ENCODE measurements at places on chromosomes 3 and 15. TPM values are rescaled to one million over a fixed set of nuclear protein-coding genes. Genes with fewer than 3 reads are reported as not detected.

DNA sequence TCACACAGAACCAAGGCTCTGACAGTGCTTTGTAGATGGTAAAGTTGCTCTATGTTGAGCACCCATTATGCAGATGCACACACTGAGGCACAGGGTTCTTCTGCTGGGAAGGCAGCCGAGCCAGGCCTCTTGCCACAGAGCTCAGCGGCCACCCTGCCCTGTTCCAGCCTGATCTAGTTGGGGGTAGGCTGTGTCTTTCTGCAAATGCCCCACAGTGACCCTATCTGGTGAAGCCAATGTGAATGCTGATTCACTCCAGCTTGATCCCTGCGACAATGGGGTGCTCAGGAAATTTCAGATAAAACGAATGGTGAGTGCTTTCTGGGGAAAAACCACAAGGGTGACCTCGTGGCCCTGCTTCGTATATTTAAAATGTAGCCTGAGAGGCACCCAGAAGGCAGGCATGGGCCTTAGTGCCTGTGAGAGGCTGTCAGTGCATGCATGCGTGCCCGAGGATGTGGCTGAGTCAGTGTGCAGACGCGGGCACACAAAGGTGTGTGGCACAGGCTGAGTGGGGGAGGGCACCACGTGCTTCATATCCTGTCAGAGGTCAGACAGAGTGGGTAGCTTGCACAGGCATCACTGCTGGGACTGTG, 85.7 kb downstream of the ATP2B2 start:
- DNase-seq: no peak

GRCh38 chr3:31635545-31635944, 102.8 kb downstream of the STT3B start:
- no peak for DNase-seq

GRCh38 chr3:128487813-128488635, 5.0 kb downstream of the GATA2 start:
- DNase-seq: peak; percentile 97

- peak; percentile 51 for DNase-seq
Observed at GRCh38 chr15:101250341-101250831, 1.5 kb downstream of the CHSY1 start.

DNA sequence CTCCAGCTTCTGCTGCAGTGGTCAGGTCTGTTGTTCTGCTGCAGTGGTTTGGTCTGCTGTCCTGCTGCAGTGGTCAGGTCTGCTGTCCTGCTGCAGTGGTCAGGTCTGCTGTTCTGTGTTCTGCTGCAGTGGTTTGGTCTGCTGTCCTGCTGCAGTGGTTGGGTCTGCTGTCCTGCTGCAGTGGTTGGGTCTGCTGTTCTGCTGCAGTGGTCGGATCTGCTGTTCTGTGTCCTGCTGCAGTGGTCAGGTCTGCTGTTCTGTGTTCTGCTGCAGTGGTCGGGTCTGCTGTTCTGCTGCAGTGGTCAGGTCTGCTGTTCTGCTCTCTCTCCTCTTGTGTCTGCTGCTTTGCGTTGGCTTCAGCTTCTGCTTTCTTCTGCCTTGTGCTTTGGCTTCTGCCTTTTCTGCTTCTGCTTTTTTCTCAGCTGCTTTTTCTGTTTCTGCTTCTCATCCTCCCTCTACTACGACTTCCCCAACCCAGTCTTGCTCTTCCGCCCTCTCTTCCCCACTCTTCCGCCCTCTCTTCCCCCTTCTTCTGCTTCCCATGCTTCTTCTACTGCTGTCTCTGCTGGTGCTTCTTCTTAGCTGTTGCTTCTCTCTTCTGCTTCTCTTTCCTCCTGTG, 50.7 kb downstream of the FAM43A start:
- no peak for DNase-seq

- no peak for DNase-seq
Observed at GRCh38 chr15:85019815-85020590, 38.3 kb downstream of the PDE8A start.

DNA sequence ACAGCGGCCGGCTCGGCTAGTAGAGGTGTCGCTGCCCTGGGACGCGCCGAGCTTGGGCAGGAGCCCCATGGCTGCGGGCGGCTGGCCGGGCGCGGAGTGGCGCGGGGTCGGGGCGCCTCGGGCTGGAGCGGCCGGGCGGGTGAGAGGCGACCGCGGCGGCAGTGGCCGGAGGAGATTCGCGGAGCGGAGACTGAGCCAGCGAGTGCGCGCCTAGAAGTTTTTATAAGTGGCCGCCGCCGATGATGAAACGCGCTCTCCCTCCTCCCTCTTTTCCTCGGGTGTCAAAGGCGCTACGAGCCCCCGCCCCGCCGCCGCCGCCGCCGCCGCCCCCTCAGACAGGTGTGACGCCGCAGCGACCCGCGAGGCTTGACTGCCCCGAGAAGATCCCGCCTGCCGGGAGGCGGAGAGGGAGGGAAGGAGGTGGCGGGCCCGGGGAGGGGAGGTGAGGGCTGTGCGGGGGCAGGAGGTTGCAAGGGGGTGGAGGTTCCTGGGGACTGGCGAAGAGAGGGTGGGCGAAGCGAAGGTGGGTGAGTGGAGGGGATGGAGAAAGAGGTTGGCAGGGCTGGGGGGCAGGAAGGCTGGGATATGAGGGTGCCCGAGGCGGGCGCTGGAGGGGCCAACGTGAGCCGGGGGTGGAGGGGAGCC, at the start of gene SLCO2A1:
Gene SLCO2A1 (minus strand): TSS at position 192 of the 645 bp plus-strand sequence. CDS start 123 bp downstream, at position 69.
- DNase-seq: peak; percentile 63

GRCh38 chr3:107627962-107628542, 105.3 kb downstream of the BBX start:
- no peak for DNase-seq

DNA sequence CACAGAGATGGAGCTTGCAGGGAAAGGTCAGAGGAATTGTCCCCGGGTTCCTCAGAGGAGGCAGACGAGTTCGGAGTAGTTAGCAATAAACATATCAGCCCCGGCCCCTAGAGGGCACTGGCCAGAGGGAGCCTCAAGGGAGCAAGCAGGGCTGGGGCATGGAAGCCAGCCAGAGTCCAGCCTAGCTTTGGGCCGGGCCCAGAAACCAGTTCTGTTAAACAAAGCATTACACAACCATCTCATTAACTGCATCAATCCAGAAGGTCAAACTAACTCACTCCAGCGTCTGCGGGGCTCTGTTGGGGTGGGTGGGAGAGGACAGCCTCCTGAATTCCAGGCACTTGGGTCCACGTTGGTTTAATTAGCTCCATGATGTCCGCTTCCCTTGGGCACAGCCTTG, 41.0 kb upstream of the IREB2 start:
- DNase-seq: no peak

DNA sequence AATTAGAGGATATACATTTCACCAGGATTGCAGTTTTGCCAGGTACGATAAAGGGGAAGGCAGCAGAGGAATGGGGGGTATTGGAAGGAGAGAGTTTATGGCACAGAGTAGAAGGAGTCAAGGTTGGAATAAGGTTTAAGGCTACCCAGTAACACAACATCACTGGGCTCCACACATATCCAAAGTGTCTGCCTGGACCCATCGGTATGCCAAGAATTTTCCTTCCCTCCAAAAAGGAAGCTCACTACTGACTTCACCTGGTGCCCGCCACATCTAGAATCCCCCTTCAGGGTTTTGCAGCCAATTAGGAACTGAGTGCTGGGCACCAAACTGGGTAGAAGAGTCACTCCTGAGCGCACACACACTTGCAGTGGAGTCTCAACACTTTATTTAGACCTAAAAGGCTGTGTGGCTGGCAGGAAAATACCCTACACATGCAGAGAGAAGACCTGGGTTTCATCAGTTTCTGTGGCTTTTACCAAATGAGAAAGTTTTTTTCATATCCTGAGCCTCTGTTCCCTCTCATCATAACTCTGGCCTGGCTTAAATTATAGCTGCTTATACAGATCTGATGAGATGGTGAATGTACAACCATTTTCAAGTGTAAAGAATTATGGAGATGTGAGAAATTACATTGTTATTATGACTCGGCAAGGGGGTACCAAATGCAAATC, 190.8 kb upstream of the LPP start:
- no peak for DNase-seq

DNA sequence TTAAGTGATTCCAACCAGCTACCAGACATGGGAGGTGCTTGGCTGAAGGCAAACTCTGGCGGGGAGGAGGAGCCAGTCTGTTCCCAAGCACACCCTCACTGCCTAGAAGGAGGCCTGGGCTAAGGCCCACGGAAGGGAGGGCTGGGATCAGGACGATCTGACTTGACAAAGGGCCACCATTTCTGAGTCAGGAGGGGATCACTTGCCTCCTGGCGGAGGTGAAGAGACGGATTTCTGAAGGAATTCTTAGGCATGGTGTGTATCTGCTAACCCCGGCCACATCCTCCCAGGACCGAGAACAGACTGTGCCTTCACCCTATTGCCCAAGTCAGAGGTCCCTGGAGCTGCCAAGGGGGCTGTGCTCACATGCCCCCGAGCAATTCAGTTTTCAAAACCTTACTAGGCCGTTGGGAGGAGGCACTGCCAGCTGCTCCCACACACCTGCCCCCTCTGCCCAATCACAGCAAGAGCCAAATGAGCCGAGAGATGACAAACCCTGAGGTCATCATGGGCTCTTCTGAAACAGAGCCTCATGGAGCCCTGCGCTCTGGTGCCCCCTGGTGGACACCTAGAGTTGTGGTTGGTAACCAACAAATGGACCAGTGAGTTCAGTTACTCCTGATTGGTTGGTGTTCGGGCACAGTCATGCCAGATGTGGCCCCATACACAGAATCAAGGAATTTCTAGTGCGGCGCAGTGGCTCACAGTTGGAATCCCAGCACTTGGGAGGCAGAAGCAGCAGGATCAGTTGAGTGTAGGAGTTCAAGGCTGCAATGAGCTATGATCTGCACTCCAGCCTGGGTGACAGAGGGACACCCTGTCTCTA, 6.5 kb upstream of the TNK2 start:
- peak; percentile 86 for DNase-seq

DNA sequence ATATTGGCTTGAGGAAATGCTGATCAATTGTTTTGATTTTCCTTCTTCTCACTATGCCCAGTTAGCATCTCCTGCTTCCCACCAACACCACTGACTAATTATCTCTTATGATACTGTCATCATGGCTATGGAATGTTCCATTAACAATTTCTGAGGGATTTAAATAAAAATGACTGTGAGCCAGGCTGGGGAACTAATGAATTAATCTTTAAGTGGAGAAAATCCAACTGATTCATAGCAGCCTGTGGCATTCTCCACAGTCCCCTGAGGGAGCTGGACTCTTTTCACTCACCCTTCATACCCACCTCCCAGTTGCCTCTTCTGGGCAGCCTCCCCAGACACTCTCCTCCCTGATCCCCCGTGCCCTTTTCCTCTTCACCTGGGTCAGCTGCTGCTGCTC, 353.6 kb downstream of the CLSTN2 start:
- DNase-seq: no peak

- no peak for DNase-seq
Observed at GRCh38 chr3:134038071-134038491, 8.4 kb upstream of the SLCO2A1 start.

DNA sequence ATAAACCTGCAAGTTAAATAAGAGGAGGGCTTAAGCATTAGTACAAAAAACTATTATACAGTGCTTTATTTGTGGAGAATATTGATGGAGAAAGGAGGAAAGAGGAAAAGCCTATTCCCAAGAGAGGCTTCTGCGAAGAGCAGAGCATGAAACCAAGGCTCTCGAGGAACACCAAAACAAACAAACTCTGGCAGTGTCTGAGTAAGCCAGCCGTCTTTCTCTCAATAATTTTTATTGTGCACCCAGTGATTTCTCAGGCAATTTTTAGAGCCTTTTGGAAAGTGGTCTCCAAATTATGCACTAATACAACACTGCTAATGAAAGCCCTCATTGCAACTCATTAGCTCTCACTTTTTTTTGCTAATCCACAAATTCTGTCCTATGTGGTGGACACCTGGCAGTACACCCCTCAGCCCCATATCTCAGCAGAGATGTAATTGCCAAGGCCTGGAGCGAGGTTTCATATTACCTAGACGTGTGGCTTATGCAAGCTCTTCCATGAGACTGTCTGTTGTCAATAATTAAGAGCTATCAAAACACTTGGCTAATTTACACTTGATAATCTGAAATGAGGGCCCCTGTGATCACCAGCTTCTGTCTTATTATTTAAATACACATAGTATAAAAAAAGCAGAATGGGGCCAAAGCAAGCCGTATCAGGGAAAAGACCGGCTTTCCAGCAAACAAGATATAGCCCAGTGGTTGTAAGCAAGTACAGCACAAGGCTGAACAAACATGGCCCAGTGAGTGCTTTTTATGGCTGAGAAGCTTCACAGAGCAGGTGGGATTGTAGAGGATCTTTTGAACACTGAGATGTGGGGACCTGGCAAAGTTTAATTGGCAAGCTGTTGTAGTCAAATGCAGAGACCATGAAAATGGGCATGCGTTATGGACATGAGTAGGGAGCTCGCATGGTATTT, 216.9 kb downstream of the ROBO2 start:
- no peak for DNase-seq

- no peak for DNase-seq
Observed at GRCh38 chr3:195263925-195264600, 6.9 kb downstream of the XXYLT1 start.

- DNase-seq: no peak
Observed at GRCh38 chr15:69536726-69537512, 84.3 kb downstream of the RPLP1 start.

- DNase-seq: no peak
Observed at GRCh38 chr15:59005579-59005978, 18.1 kb downstream of the RNF111 start.

DNA sequence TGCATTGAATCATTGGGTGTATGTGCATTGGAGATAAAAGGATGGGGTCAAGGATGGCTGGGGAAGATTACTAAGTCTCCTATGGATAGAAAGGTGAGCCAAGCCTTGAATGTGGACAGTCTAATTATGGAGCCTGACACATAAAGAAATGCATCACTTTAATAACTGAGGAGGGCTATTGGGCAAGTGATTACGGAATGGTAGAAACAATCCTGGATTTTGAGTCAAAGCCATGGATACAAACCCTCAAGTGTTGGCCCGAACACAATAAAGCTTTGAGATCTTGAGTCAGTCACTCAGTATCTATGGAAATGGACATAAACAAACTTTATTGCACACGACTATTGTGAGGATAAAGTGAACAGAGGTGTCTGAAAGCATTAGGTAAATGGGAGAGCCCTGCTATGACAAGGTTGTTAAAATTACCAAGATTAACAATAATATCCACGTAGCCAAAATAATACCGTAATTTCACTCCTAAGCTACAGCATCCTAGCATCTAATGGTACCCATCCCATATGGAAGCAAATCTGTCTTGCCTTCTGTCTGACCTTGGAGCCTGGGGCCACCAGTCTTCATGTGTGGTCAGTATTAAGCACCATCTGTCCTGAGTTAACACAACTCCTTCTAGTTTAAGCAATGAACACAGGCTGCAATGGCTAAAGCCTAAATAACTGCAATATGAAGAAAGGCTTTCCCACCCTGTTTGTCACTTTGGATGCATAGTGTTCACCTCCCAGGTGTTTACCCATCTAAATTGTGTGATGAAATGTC, 136.9 kb upstream of the PRICKLE2 start:
- no peak for DNase-seq

GRK7 gene
- total RNA-seq: not detected

RETNLB gene
- total RNA-seq: not detected

SLC25A38 gene
- total RNA-seq: 13.5 TPM

CLDN18 gene
- not detected for total RNA-seq

GOLGB1 gene
- total RNA-seq: 28.2 TPM

GOLGA8G gene
- not detected for total RNA-seq

CPA3 gene
- total RNA-seq: 0.51 TPM

GOLGA6A gene
- not detected for total RNA-seq

P2RY14 gene
- not detected for total RNA-seq

RAB8B gene
- 56.8 TPM for total RNA-seq

POPDC2 gene
- 0.76 TPM for total RNA-seq
